ENCODE measurements at places on chromosomes 16 and 17.

GRCh38 chr16:60181536-60181935, 1447.4 kb upstream of the GOT2 start:
- DNase-seq: no peak

DNA sequence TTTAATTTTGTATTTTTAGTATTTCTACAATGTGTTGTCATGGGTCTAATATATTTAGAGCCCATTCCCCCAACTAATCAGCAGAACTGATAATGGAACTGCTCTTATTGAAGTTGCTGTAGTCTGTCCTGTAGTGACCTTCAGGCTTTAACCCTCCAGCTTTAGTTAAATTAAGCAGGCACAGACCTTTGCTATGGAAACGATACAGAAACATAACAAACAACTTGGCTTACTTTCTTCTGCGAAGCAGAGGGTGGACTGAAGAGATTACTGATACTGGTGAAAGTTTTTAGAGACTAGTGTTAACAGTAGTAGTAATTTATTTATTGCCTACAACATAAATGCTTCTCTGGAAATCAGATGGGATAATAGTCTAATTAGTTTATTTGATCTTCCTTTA, 61.4 kb downstream of the NFATC3 start:
- no peak for DNase-seq

DNA sequence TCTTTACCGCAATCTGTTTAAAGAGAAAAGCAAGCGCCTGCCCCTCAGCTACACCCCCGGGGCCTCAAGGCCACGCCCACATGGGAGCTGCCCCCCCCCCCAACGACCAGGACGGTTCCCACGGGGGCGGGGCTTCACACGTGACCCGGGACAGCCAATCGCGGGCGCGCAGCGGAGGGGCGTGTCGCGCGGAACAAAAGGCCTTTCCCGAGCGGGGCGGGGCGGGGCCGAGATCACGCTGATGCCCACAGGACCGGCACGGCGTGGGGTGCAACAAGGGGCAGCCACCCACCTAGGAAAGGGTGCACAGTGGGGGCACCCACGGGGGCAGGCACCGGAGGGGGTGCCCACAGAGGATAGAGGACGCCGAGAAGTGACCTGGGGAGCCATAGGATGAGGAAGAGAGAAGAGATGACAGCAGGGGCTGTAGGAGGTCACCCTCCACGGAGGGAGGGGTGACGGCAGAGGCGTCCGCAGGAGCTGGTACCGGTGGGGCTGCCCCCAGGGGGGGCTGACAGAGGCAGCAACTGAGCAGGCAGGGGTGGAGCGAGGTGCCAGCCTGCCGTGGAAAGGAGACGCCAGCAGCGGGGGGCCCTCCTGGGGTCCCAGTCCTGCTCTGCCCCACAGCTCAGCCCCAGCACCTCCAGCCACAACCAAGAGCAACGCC, 6.2 kb downstream of the UNKL start:
- DNase-seq: peak; percentile 66

DNA sequence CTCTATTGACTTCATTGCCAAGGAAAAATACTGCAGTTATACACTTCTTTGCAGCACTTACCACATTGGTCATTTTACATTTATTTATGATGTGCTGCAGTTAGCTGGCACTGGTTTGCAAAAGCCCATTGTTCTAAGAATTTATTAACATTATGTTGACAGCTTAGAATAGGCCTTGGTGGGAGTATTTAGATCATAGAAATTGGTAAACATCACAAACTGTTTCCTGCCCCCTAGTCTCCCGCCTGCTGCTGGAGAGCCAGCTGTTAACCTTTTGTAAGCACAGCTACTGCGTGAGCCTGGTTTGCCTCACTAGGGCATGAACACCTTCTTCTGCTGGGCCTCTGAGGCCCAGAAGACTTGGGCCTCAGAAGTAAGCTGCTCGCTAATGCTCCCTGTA, 651.4 kb upstream of the GOT2 start:
- DNase-seq: no peak

GRCh38 chr16:83117810-83118209, 491.0 kb downstream of the CDH13 start:
- no peak for DNase-seq

GRCh38 chr17:56822725-56823124, 11.0 kb downstream of the C17orf67 start:
- no peak for DNase-seq

DNA sequence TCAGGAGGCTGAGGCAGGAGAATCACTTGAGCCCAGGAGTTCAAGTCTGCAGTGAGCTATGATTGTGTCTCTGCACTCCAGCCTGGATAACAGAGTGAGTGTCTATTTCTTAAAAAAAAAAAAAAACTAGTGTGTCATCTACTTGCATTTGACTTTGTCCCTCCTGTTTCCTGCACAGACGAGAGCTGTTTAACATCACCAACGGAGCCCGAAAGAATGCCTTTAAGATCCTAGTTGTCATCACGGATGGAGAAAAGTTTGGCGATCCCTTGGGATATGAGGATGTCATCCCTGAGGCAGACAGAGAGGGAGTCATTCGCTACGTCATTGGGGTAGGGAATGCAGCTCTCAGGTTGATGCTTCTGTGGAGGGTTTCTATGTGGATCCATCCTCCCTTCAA, 13.4 kb downstream of the ITGAM start:
- no peak for DNase-seq

DNA sequence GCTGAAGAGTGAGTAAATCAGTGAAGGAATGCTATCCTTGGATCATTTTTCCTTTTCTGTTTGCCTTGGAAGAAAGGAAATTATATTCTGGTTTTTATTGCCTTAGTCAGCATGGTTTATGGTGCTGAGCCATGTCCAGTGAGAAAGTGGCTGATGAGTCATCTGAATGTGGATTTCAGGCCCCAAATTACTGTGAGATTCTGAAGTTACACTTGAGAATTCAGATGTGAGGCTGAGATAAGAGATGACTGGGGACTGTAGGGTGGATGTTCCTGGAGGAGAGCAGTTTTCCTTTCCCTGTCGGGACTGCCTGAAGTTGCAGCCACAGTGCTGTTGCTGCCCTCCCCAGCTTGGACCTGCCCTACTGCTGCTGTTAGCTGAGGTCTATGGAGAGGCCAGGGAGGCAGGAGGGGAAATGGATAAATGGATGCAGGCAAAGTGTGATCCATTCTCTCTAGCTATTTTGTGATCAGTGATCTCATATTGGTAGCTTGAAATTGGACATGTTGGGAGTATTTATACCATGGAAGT, 4.2 kb upstream of the MAP3K14 start:
- no peak for DNase-seq

DNA sequence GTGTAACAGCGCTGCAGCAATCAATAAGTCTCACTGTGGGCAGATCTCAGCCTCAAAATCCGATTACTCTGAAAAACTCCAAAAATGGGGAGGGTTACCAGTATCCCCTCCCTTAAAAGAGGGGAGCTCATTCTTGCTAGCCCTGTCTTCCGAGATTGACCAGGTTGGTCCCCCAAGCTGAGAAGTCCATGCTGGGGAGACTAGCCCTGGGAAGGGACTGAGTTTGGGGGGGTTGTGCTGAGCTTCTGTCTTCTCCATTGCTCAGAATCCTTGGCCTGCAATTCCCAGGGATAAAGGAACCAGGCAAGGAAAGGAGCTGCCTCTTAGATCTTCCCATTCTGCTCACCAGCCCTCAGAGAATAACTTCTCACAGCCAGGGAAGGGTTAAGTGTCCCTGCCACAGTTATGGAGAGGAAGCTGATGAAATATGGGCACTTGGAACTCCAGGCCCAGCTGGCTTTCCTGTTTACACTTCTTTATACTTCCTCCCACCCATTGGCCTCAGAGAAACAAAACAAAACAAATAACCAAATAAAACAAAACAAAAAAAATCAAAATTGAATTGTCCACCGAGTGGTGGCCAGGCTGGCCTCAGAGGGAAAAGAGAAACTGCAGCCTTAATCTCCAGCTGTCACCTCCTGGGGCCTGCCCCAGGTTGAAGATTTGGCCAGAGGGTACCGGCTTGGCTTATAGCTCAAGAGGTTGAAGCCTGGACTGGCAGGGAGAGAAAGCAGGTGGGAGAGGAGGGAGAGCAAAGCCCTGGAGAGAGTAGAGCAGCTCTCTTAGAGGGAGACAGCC, 2.6 kb downstream of the HOXB3 start:
- DNase-seq: peak; percentile 93

DNA sequence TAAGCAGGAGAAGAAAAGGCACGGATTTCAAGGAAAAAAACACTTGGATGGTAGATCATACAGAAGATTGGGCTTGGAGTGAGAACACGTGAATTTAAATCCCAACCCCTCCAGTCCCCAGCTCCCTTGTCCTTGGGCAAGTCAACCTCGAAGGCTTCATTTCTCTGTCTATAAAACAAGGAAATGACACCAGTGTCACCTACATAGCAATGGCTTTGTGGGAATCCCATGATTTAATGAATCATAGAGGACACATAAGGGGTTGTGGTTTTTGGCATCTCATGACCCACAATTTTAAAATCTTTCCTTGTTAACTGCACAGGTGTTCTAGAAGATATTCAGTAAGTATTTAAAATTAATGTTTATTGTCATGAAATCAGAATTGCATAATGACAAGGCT, 8.2 kb upstream of the CCL2 start:
- DNase-seq: no peak
